Stomach (tissue), 19 donors: ENCODE measurements at places on chromosomes 2 and 18. TPM values are rescaled to one million over a fixed set of nuclear protein-coding genes. Genes with fewer than 3 reads are reported as not detected.

DNA sequence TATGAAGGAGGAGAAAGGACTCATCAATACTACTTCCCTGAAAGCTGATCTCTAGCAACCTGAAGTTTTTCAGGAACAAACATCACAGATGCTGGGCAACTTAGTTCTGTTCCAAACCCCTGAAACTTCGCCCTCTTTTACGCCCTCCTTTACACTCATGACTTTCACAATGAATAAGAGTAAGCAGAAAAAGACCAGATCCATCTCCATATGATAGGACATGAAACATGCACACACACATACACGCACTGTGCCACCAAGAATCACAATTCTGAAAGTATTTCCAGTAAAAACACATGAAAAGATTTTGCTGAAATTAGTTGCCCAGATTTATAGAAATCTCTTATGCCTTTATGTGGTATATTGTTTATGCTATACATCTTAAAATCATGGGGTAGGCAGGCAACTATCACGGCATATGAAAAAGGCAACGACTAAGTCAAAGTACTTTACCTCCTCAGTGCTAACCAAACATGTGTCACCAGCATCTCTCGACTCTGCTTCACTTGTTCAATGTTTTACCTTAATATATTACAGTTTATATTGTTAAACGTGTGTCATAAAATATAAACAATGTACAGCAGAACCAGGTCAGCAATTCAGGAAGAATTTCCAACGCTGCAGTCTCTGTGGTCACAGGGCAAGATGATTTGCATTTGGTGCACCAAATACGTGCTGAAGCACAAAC lies 47.8 kb downstream of the NHEJ1 start:
- no peaks in the 10 kb centered on the region for H3K27me3 ChIP-seq
- H3K4me1 ChIP-seq: peaks cover 31% of the 10 kb centered on the region
- no peak overlapping the region for H3K27ac ChIP-seq
- no peaks in the 10 kb centered on the region for H3K36me3 ChIP-seq
- H3K4me3 ChIP-seq: no peak overlapping the region

CYP27A1 gene
- 15.8 TPM for total RNA-seq

- no peaks in the 10 kb centered on the region for H3K27me3 ChIP-seq
- H3K27ac ChIP-seq: no peak overlapping the region
- H3K36me3 ChIP-seq: no peaks in the 10 kb centered on the region
These were observed 202.6 kb downstream of the HRH4 start for GRCh38 chr18:24663026-24663425.

DNA sequence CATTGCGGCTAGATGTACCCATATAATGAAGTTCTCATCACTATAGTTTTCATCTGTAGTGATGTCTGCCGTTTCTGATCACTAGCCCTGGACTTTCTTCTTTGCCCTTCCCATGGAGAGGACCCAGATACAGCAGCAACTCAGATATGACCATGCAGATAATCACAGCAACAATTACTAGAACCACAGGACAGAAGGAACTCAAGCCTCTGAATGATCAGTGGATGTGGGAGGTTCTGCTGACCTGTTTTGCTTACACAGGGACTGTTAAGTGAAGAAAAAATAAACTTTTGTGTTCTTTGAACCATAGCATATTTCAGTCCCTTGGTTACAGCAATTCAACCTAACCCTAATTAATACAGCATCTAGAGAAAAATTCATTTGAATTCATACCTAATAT lies 62.7 kb downstream of the ACVR1 start:
- H3K27ac ChIP-seq: no peak overlapping the region
- no peak for DNase-seq

DNA sequence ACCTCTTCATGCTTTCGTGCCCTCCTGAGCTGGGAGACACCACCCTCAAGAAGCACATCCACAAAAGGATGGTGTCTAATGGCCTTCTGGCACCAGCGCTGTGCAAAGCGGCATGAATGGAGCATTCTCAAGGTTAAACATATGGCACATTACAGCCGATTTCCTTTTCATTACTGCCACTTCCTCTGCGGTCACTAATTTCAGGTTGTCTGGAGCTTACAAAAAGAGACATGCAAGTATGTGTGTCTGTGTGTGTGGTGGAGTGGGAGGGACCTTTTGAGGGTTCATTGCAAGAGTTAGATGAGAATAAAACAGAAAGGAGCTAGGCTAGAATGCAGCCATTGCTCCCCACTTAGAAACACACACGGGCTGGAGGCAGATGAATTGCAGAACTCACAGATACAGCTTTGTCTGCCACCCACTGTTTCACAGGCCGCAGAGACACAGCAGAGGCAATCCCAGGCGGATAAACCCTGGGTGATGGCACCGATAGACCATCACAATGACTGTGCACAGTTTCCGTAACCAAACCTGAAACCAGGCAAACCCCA lies 76.0 kb downstream of the TGIF1 start:
- DNase-seq: peak; percentile 44
- no peak overlapping the region for H3K27ac ChIP-seq
- no peaks in the 10 kb centered on the region for H3K27me3 ChIP-seq
- peaks cover 11% of the 10 kb centered on the region for H3K4me1 ChIP-seq
- no peaks in the 10 kb centered on the region for H3K36me3 ChIP-seq

DNA sequence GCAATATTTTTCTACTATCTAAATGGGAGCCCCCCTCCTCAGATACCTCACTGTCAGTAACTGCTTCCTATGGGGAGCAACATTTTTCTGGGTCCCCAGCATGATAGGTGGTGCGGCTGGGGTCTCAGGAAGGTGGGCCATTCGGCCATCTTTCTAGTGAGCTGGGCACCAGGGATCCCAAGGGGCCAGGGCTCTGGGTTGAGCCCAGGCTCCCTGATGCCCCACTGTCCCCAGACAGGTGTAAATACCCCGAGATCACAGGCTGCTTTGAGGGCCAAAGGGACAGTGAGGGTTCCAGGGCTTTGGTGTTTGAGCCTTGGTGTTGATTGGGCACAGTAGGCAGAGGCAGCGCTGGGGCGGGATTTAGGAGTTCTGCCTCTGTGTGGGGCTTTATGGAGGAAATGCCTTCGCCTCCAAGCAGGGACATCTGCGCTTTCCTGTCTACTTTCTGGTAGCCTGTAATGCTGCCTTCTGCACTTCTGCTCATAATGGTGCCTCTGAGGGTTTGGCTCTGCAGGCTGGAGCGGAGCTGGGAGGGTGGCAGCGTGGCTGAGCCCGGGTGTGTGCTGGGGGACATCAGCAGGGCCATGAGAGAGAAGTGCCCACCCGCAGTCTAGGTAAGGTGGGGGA lies 5.3 kb downstream of the ITM2C start:
- H3K4me3 ChIP-seq: no peak overlapping the region
- peak; percentile 18 for DNase-seq
- H3K36me3 ChIP-seq: no peaks in the 10 kb centered on the region

DNAJC5G gene
- not detected for total RNA-seq
